ENCODE measurements at places on chromosomes 11 and 22. TPM values are rescaled to one million over a fixed set of nuclear protein-coding genes. Genes with fewer than 3 reads are reported as not detected.

The FGF3 gene
- not detected for total RNA-seq

The SLC15A3 gene
- total RNA-seq = 18.2 TPM

The TPH1 gene
- 1.2 TPM for total RNA-seq

The C11orf87 gene
- total RNA-seq = not detected

The PISD gene
- 25.5 TPM for total RNA-seq

Measured in fibroblast of the aortic adventitia (primary cell).